ENCODE measurements at places on chromosomes 16 and 17.

DNA sequence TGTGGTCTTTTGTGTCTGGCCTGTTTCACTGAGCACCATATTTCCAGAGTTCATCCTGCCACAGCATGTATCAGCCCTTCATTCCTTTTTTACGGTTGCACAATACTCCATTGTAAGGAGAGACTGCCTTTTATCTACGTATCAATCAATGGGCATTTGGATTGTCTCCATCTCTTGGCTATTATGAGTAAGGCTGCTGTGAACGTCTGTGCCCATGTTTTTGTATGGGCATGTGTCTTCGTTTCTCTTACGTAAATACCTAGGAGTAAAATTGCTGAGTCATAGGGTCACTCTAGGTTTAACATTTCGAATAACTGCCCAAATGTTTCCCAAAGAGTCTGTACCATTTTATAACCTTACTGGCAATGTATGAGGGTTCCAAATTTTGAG is 202.8 kb upstream of the FOXF1 start:
- DNase-seq, result no peak

DNA sequence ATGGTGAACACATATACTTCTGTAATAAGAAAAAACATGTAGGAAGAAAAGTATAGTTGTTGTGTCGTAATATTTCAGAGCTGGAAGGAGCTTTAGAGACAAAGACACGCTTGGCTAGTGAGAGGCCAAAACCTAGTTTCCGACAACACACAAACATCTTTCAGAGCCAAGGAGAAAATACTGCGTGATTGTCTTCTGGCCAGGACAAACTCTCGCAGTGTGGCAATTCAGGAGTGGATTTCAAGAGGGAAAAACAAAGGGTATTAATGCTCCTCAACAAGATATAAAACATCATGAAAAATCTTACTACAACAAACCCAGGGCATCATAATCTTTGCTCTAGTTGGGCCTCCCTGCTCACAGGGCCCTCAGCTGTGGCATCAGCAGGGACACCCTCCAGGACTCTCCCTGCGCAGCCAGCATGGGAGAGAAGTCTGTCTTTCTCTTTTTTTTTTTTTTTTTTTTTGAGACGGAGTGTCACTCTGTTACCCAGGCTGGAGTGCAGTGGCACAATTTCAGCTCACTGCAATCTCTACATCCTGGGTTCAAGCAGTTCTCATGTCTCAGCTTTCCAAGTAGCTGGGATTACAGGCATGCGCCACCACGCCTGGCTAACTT is 66.4 kb downstream of the CYB5B start:
- DNase-seq, result no peak

DNA sequence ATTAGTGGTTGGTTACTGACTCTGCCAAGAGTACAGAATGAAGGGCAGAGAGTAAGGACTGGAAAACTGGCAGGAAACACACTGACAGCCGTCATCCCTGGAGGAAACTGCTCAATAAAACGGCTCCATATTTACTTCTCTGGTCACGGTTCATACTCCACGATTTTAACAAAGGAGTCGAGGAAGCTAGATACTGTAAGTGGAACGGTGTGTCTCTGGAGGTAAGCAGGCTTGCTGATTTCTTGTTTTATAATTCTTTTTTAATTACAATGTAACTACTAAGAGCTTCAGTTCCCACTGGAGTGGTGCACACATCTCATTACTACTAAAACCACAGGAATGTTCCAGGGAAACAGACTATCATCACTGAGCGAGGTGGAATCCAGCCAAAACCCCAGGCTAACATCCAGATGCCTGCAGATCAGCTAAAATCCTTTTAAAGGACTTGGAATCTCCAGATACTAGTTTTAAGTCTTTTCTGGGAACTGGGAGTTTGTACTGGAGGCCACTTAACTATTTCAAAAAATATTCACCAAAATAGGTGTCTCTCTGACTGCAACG is 17.8 kb downstream of the SERPINF1 start:
- DNase-seq, result no peak

DNA sequence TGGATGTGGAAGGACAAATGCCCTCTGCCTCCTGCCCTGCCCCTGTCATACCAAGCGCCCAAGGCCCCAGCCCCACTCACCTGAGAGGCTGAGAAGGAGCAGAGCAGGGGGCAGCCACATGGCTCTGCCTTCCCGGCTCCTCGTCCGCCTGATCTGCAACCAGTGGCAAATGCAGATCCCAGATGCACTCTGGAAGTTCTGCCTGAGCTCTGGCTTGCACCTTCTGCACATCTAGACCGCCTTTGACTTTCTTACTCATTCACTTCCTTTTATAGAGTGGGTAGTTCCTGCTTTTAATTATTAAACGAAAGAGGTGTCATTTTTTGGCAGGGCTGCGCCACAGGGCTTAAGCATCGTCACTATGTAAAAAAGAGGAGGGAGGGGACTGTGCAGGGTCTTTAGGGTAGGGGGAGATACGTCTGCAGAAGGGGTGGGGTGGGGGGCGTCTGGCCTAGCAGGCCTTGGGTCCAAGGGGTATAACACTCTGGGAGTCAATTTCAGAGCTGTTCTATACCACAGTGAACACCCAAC is at the start of gene CD300LB:
Gene CD300LB (minus strand): TSS at position 245 of the 531 bp plus-strand sequence. CDS start 125 bp downstream, at position 120.
- DNase-seq, result no peak

GRCh38 chr16:68202091-68202519 is 33.8 kb downstream of the ESRP2 start:
- DNase-seq, result no peak

- no peak for DNase-seq
These were observed 368.8 kb upstream of the CDH8 start for GRCh38 chr16:62404842-62405611.

DNA sequence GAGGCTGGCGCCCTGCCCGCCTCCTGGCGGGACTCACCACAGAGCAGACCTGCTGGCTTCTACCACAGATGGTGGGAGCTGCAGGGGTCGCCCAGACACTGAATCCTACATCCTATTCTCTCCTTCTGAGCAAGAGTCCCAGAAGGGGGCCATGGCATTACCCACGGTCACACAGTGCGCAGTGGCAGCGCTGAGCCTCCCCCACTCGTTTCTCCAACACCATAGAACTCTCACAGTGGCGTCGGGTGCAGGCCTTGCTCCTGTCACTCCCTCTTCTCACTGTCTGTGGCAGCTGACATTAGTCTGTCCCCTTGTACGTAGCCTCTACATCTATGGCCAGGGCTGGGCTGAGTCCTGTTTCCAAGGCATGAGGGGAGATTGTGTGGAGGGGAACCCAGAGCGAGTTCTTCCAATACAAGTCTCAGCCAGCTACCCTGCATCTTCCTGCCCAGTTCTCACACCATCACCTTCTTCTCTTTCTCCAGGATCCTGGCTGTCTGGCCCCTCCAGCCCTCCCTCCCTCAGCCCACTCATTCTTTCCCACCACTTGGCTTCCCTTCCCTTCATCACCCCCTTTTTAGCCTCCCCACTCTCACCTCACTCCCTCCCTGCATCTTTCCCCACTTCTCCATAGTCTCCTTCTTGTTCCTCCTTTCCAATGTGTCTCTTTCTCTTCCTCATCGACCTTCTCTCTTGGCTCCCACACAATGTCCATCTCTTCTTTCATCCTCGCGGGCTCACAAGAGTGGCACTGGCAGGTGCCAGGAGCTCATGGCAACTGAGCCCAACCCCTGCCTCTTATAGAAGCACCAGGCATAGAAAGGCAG is 5.9 kb downstream of the UBTF start:
- no peak for DNase-seq

DNA sequence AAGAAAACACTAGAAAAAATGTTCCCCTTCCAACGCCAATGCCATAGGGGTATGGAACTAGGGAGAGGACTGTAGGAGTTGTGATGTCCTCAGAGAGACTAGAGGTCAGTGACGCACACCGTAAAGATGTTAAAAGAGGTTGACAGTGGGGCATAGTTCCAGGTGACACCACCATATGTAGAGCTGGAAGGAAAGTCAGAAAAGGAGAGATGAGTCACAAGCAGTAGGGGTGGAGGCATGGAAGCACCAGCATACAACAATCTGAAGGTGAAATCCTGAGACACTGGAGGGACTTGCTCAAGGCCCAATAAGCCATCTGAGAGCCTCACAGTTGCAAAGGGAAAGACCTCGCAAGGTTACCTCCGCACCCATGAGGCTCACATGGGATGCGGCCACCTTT is 76.0 kb downstream of the ZNF18 start:
- no peak for DNase-seq

DNA sequence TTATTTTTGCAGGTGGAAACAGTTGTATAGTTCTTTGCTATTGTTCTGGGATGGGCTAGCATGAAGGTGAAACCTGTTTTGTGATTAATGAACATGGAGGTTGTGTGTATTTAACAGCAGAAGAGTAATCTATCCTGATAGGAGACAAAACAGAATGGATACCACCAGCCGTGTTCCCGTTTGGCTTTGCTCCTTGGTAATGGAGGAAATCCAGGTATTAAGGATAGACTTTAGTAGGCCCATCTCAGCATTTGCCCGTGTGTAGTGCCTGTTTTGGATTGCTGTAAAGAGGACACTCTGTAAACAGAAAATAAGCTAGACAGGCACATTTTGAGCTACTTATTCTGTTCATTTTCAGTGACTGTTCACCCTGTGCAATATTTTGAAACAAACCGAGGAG is 215.1 kb downstream of the RBFOX1 start:
- no peak for DNase-seq

DNA sequence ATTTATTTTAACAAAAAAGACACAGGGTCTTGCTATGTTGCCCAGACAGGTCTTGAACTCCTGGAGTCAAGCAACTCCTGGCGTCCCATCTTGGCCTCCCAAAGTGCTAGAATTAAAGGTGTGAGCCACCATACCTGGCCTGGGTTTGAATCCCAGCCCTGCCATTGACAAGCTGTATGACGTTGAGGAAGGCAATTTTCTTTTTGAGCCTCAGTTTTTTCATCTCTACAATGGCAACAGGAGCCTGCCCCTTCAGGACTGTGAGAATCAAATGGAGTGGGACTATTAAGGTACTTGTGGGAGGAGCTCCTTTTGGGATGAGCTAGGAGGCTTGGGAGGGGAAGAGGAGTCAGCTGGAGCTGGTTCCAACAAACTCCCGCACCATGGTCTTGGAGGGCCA is 6.2 kb downstream of the RARA start:
- no peak for DNase-seq

DNA sequence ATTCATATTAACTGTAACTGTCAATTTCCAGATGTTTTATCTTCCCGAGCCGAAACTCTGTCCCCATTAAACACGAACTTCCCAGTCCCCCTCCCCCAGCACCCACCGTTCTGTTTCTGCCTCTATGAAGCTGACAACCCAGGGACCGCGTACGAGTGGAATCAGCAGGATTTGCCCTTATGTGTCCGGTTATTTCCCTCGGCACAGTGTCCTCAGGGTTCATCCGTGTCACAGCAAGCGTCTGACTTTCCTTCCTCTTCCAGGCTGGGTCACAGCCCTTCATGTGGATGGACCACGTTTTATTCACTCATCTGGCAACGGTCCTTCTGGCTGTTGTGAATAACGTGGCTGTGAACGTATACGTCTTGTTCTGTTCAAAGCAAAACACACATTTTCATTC is 31.3 kb downstream of the METRNL start:
- no peak for DNase-seq

- no peak for DNase-seq
These were observed 18.1 kb downstream of the TMC7 start for GRCh38 chr16:19001788-19002187.

DNA sequence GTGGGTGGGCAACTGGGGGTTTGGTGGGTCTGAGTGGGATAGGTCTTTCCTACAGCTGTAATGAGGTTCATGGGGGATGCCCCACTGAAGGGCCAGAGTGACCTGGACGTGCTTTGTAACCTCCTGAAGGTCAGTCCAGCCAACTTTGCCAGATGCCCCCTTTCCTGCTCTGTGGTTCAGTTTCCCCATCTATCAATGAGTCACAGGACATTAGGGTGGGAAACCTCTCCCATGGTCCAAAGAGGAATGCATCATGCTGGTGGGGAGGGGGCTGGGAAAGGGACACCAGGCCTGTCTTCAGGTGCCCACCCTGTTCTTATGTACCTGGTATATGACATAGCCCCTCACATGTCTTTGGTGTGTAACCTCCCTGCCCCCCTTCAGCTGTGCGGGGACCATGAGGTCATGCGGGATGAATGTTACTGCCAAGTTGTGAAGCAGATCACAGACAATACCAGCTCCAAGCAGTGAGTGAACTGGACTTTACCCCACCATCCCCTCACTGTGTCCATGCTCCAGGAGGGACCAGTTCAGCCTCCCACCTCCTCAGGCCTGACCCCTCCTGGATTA is 24.0 kb upstream of the ALKBH5 start:
- no peak for DNase-seq

DNA sequence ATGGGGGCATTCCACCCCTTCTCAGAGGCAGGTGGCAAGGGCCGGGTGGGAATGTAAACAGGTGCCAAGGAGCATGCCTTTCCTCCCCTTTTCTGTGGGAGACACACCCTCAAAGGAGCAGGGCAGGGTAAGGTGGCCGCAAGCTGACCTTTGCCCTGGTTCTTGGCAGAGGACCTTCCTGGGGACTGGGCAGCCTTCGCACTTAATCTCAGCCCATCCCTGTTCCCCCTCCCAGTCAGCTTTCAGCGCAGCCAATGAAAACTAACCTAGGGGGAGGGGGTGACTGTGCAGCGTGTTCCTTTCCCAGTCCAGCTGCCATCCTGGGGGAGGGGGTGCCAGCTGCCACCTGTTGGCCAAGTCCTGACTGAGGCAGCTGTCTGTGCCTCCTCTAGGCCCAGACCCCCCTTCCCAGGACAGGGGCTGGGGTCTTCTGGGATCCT is 2.8 kb downstream of the TRAF4 start:
- no peak for DNase-seq

DNA sequence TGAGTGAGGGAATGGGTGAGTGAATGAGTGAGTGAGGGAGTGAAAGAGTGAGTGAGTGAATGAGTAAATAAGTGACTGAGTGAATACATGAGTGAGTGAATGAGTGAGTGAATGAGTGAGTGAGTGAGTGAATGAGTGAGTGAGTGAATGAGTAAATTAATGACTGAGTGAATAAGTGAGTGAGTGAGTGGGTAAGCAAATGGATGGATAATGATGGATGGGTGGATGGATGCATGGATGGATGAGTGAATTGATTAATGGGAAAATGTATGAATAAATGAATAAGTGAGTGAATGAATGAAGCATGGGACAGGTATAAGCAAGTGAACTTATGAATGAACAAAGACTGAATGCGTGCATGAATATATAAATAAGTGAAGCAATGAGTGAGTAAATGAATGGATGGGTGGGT is 25.4 kb downstream of the TMEM114 start:
- no peak for DNase-seq

- no peak for DNase-seq
These were observed 31.8 kb downstream of the PRMT7 start for GRCh38 chr16:68342620-68343019.

GRCh38 chr17:647324-648197 is 67.1 kb downstream of the VPS53 start:
- no peak for DNase-seq

- no peak for DNase-seq
These were observed 292.0 kb downstream of the CPPED1 start for GRCh38 chr16:12511708-12512107.

DNA sequence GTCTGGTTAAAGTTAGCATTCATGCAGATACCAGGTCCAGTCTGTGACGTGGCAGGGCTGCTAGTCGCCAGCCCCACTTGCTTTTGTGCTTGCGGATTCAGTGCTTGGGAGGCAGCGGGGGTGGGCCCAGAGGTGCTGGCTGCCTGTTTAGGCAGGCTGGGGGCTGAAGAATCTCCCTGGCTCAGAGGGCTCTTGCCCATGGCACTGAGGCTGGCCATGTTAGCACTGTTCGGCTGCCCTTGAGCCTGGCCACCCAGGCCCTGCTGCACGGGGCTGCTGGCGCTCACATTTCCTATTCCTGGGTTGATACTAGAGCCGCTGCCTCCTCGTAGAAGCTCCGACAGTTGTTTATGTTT is 30.0 kb downstream of the CREBBP start:
- no peak for DNase-seq

- DNase-seq, result peak; percentile 44
These were observed 14.2 kb downstream of the ANKFY1 start for GRCh38 chr17:4249452-4250029.

GRCh38 chr17:58264407-58265103 is 16.2 kb downstream of the MPO start:
- no peak for DNase-seq
